Spleen (tissue), 13 donors: ENCODE measurements at places on chromosomes 4 and X.

DNA sequence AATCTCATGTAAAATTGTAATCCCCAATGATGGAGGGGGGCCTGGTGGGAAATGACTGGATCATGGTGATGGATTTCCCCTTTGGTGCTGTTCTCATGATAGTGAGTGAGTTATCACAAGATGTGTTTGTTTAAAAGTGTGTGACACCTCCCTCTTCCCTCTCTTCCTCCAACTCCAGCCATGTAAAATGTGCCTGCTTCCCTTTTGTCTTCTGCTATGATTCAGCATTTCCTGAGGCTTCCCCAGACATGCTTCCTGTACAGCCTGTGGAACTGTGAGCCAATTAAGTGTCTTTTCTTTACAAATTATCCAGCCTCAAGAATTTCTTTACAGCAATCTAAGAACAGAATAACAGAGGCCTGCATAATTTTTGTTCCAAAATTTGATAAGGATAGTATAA, 85.2 kb downstream of the ANAPC10 start:
- DNase-seq, result no peak

GRCh38 chr4:168825975-168826374, 184.1 kb downstream of the CBR4 start:
- no peak for DNase-seq

DNA sequence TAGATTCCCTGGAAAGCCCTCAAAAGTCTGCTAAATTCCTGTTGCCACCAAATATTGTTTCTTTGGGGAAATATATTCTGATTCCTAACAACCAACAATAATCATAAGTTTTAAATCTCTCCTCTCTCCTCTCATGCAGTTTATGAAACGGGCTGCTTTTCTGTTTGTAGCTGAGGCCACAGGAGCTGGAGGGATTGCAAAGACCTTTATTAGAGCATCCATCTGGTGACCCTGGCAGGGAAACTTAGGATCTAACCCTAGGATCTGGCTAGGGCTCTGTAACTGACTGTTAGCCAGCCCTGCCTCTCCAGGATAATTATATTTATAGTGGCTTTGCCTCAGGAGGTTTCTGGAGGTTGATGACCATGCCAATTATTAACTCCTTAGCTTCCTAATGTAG, 56.9 kb downstream of the SMAD1 start:
- DNase-seq, result no peak

DNA sequence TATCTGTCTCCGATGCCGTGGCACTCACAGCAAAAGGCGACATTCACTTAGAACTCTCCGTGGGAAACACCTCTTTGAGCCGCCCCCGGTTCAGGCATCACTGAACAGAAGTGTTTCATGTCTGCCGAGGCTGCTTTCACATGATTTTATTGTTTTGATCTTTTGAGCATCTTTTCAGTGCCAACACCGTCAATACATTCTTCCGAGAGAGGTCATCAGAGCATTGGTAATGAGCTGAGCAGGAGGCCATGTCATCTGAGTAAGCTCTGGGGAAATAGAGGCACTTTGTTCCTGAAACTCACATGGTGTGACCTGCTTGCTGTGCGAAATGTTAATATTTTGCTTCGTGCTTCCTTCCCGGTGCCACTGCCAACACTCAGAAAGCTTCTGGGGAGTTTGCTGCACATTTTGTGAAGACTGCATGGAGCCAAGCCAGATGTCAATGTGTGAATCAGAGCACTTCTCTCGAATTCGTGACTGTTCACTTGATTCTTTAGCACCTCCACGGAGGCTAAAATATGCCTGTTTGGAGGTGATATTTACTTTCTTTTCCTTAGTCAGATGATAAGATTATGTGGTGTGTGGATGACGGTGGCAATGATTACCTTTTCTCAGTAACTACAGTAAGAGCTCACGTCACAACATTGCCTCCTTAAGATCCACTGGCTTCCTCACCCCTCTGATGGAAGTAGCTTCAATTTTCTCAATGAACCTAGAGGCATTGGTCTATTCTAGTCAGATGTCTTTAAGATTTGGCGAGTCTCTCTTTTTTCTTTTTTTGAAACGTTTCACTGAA, 222.3 kb upstream of the HS3ST1 start:
- DNase-seq, result no peak

- no peak for DNase-seq
Observed at GRCh38 chr4:183424109-183424744, 20.2 kb upstream of the CDKN2AIP start.

GRCh38 chr4:171308661-171309060, 504.5 kb upstream of the GALNTL6 start:
- no peak for DNase-seq

DNA sequence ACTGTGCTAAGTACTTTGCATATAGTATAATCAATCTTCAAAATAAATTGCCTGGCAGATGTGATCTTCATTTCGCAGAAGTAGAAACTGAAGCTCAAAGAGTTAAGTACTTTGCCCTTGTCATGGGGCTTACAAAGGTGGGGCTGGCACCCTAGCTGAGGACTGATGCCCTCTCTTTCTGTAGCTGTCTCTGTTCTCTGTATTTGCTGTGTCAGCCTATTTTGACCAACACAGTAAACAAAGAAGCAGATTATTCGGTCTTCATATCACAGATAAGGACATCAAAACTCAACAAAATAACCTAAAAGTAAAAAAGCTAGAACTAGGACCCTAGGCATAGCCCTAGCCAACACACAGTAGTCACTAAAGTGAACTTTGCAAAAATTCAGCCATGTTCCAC, 570.5 kb upstream of the TENM3 start:
- no peak for DNase-seq

GRCh38 chr4:163548481-163549243, 54.2 kb downstream of the TMA16 start:
- no peak for DNase-seq

DNA sequence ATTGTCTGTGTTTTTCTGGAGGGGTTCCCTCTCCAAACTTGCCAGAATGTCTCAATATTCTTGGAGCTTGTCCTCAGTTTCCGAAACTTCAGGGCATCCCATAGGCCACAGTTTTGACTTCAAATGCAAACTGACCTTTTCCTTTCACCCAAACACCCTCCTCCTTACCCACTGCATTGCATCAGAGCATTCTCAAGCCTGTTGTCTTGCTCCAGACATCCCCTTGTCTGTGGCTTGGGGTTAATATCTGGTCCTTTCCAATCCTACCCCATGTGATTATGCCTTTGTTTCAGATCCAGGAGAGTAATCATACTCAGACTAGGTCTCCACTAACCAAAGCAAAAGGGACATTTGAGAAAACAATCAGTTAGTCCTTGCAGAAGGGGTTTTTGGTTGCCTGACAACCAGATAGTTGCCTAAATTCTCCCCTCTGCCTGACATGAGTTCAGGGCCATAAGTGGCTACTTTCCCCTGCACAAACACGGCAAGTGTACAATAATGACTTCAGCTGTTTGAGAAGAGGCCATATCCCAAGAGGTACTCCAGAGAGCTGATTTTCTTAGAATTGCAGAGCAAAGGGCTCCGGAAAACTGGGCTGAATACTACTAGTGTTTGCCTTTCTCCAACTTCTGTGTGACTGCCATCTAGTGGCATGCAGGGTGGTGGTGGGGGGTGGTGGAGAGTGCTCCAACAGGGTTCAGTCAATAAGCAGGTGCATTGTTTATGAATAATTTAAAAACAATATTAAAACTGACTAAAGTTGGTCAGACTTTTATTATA, 130.2 kb downstream of the CHRDL1 start:
- DNase-seq, result no peak

GRCh38 chr4:35247047-35247446, 997.3 kb downstream of the ARAP2 start:
- DNase-seq, result no peak

DNA sequence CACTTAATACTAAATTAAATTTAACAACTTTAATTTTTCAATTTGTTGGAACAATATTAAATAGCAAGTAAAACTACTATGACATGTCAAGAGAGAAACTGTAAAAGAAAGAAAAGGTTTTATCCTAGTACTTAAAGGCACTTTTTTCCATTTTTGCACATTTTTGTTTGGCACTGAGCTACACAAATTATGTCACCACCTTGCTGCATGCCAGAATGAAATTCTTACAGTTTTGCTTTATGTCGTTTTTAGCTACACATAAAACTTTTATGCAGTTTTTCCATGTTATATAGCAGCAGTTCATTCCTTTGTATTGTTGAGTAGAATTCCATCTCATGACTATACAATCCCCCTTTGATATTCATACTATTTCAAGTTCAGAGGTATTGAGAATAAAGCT, 99.1 kb upstream of the RXFP1 start:
- no peak for DNase-seq

- DNase-seq, result no peak
Observed at GRCh38 chr4:122906859-122907305, 15.5 kb downstream of the NUDT6 start.

GRCh38 chr4:20062054-20062453, 189.7 kb upstream of the SLIT2 start:
- no peak for DNase-seq

GRCh38 chr4:155722816-155723499, 35.9 kb upstream of the GUCY1B1 start:
- no peak for DNase-seq

DNA sequence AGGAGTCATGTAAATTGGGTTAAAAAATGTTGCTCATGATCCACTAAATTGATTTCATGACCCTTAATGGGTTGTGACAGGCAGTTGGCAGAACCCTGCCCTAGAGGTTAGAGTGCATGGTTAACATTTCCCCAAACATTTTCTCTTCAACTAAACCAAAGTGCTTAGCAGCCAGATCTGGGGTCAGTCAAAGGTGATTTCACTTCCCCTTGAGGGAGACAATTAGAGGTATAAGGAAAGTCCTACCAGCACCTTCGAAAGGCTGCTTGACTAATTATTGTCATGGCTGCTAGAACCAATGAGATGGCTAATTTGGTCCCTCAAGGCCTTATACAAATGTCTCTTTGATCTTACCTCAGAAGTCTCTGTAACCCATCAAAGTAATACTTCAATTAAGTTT, 30.9 kb upstream of the INTS6L start:
- no peak for DNase-seq

- DNase-seq, result peak; percentile 74
Observed at GRCh38 chrX:153600921-153601320, 2.0 kb upstream of the CCNQ start.

GRCh38 chr4:53780736-53781400, 189.6 kb upstream of the LNX1 start:
- DNase-seq, result no peak

GRCh38 chrX:7690842-7691241, 152.1 kb upstream of the VCX start:
- no peak for DNase-seq

- no peak for DNase-seq
Observed at GRCh38 chr4:162061214-162061613, 102.6 kb downstream of the FSTL5 start.

DNA sequence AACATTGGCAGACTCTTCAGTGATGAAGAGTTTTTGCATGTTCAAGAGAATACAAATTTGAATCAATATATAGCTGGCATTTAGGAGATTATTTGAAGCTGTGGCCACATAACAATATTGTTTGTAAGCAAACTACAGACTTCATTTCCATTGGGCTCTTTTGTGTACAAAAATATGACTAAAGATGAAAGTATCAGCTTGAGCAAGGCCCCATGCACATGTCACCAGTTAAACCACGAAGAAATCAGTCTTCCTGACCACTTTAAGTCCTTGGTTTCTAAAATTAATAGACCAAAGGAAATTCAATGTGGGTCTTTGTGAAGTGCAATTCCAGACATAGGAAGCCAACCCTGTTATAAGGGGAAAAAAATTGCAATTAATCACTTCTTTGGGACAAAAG, 1664.6 kb upstream of the ADGRL3 start:
- DNase-seq, result no peak

DNA sequence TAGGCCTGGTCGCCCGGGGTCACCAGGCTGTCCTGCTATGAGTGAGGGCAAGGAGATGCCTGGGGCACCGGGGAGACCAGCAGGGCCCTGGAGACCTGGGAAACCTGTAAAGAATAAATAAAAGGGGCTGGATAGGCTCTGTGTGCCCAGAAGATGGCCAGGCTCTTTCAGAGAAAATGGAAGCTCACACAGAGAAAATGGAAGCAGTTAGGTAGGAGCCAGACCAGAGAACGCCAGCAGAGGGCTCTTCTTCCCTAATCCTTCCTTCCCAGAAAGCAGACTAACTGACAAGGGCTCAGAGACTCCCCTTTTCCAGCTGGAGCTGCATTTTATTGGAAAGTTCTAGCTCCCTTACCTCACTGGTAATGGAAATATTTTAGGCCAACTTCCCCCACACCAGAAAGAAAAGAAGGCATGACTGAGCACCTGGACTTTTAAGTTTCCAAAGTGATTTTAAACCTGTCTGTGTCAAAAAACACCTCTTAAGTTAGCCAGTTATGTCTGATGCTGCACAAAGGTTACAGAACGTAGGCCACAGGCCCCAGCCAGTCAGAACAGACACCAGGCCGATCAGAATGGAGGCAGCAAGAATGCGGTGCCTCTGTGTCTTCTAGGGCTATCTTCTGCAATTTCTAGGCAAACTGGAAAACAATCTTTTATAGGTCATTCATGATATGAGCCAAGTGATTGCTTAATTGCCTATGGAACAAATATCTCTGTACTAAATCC, 74.0 kb downstream of the ATG4A start:
- DNase-seq, result no peak

DNA sequence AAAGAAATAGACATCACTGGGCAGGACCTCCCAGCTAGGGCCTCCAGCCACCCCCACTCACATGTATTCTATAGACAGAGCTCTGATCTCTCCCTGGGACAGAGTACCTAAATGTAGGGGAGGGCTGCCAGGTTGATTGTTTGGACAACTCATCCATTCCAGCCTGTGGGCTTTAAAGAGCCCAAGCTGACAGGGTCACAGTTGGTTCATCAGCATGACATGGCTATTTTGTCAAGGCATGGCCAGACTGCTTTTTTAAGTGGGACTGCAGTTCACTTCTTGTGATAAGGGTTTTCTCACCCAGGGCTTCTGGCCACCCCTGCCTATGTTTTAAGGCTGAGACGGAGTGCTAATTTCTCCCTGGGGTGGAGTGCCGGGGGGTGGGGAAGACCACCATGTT, 63.3 kb downstream of the KLHL4 start:
- DNase-seq, result no peak

DNA sequence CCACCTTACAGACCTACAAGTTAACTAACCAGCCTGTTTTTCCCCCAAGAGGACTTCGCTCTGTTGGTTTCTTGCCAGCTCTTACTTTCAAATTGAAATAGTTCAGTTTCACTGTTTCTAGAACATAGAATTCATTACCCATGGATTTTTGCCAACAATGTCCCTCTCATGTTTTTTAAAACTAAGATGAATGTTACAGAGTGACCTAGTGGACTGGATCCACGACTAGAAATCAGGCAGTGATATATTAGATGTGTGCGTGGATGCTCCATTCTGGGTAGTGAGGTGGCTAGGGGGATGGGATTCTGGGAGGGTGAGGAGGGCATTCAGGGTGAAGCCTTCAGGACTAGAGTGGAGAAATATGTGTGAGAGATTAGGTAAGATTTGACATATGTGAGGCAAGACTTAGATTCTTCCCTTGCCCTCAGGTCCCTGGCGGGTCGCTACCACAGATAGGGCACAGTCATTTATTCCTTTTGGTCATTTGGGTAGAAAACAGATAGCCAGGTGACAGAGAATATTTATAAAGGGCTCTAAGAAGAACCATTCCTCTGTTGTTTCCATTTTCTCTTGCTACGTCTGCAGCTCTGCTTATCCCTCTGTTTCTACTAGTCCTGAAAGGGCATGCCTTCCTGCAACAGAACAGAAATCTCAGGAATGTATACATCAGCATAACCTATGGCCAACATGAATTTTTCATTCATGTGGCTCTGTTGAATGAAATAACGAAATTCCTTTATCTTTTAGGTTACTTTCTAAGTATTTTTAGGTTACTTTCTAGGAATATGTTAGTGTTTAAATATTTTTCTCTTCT, 15.4 kb upstream of the JADE1 start:
- DNase-seq, result no peak
